ENCODE measurements at places on chromosomes 16 and 17.
A peak's percentile ranks its signal among the peaks of the same experiment; 100 is the strongest.

DNA sequence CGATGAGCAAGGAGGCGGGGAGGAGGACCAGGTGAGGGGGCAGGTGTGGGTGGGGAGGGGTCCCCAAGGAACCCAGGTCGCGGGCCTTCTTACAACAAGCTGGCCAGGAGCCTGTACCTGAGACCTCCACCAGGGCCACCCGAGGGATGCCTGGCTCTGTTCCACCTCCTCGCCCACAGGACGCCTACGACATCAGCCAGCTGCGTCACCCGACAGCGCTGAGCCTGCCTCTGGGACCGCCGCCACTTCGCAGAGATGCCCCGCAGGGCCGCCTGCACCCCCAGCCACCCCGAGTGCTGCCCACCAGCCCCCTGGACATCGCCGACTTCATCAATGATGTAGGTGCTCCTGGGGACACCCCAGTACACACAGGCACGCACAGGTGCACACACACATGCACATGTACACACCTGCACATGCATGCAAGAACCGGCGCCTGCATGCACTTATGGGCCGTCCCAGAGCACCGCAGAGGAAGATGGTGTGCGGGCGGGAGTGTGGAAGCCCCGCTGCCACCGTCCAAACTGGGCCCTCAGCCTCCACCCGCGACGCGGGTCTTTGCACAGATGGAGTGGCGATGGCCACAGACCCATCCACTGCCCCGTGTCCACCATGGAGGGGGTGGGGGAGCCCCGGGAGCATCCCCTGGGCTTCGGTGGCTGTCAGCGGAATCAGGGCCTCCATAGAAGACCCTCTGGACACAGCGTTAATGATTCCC is 6.6 kb downstream of the SLC22A31 start:
- DNase-seq: no peak

GRCh38 chr16:1317479-1318267 is 8.2 kb downstream of the UBE2I start:
- DNase-seq: no peak

DNA sequence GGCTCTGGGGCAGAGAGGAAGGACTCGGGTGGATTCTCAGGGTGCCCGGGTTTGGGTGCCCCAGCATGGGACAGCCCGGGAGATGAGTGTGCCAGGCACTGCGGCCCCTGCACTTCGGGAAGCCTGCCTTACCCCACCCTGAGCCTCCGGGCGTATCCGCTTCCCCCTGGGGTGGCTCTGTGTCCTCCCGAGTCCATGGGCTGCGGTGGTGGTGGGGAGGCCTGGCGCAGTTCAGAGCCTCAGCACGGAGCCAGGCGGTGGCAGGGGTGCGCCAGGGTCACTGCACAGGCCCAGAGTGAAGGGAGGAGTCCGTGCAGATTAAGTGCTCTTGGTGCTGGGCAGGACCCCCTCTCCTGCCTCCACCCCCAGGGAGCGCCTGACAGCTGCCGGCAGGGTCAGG is 20.7 kb downstream of the MYBBP1A start:
- no peak for DNase-seq

DNA sequence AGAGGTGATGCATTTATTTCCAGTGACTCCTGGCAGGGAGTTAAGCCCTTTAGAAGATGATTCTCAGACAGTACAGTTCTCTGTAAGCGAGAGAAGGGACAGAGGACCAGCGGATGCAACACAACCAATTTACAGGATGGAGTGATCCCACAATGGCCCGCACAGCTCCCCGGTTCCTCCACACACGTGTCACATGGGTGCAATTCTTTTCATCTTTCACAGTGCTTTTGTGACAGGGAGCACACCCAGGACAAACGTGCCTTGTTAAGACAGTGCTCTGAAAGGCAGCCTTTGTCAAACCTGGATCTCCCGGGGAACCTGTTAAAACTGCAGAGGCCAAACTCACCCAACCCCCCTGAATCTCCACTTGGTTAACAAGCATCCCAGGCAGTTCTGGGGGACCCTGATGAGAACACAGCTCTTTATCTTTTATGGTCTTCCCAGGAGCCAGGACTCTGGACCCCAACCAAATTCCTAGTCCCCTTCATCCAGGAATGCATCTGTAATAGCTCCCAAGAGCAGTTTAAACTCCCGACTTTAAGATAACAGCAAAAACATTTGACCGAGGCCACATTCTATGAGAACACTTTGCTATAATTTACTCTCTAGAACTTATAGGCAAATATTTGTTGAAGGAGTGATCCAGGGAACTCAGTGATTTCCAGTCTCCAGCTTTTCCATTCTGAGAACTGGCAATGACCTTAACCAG is 134.9 kb upstream of the CDH5 start:
- no peak for DNase-seq

- DNase-seq: no peak
Measured at GRCh38 chr17:74861662-74862107, 2.0 kb upstream of the GRIN2C start.

- no peak for DNase-seq
Measured at GRCh38 chr17:50667259-50668024, 32.8 kb downstream of the ABCC3 start.

DNA sequence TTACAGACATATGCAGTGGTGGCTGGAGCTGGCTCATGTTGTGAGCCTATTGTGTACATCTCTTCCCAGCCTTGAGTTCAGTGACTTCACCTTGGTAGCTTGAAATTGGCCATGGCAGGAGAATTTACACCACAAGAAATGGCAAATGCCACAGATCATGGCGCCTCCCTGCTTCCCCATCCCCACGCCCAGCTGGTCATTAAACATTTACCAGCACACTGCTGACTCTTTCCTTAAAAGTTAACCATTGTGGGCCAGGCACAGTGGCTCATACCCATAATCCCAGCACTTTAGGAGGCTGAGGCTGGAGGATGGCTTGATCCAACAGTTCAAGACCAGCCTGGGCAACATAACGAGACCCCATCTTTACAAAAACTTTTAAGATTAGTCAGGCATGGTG is 22.6 kb upstream of the ITGB4 start:
- no peak for DNase-seq

DNA sequence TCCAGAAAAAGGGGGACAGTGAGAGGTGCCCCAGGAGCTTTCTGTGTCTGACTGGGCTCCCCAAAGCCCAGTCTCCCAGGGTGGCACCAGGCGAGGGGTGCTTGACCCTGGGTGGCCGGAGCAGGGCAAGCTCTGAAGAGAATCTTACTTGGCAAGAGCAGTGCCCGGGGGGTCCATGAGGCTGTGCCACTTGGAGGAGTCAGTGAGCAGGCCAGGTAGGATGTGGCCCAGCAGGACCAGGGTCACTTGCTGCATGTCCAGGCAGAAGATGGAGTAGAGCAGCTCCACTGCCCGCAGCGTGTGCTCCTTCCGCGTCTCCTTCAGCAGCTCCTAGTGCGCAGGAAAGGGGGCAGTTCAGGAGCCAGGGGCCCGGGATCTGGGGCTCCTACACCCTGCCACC is 7.3 kb downstream of the CSF3 start:
- DNase-seq: no peak

GRCh38 chr16:62661435-62661834 is 625.2 kb upstream of the CDH8 start:
- no peak for DNase-seq

GRCh38 chr17:7559320-7560171 is 996 bp downstream of the TNFSF13 start:
- no peak for DNase-seq

GRCh38 chr16:6375465-6376075 is 957.1 kb upstream of the RBFOX1 start:
- DNase-seq: no peak

- no peak for DNase-seq
Measured at GRCh38 chr16:4795828-4796572, 831 bp downstream of the SMIM22 start.

- no peak for DNase-seq
Measured at GRCh38 chr17:1267471-1267943, 2.7 kb upstream of the BHLHA9 start.

DNA sequence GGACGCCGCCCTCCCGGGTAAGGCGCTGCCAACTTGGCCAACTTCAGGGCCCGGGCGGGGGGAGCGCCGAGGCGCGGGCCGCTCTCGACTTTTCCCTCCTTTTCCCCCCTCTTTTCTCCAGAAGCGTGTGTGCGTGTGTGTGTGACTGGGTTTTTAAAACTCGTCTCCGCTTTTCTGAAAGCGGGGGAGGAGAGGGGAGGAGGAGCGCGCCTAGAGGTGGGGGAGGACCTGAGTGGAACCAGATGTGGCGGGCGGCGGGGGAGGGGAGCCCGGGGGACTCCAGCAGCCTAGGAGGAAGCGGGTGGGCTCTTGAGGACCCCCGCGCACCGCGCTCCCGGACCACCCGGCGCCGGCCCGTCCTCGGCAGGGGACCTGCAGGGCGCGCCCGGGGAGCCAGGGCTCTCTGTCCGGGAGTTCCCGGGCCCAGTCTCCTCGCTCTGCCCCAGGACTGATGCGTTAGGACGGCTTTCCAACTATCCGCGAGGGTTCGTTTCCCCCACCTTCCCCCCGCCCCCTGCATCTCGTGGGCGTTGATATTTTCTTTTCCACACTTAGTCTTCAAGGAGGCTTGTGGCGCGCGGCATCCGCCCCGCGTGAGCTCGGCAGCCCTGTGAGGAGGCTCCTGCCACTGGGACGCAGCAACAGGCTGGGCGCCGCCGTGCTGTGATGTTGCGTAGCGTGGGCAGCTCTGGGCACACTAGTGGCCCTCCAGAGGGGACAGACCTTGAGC is 599 bp downstream of the MRC2 start:
- DNase-seq: peak; percentile 58

- DNase-seq: no peak
Measured at GRCh38 chr17:27153005-27153404, 140.9 kb upstream of the WSB1 start.

DNA sequence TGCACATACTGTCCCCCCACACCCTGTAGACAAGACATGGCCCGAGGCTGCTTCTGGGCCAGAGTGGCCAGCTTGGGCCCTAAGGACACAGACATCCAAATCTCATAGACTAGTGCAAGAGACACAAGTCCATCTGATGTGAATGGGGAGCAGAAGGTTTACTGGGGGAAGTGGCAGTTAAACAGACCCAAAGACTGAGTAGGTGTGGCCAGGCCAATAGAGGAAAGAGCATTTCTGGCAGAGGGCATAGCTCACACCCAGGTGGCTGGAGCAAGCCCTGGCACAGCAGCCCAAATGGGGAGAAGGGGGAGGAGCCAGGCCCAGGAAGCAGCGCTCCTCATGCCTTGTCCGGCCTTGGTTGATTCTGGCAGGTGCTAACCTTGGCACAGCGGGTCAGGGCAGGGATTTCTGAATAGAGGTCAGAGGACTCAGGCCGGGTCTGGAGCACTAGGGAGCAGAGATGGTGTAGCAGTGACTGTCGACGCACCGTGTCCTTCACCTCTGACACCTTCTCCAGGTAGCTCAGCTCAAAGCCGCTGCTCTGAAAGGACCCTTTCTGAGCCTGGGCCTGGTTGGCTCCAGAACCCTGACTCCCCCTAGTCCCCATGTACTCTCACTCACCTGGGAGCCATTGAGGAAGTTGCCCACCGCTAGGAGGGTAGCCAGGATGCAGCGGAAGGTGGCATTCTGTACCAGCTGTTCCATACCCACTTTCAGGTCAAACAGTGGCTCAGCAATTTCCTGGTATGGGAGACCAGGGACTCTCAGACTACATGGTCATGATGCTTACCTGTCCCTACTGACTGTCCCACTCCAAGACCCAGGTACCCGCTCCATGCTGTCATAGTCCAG is 4.1 kb downstream of the TMEM208 start:
- DNase-seq: no peak

DNA sequence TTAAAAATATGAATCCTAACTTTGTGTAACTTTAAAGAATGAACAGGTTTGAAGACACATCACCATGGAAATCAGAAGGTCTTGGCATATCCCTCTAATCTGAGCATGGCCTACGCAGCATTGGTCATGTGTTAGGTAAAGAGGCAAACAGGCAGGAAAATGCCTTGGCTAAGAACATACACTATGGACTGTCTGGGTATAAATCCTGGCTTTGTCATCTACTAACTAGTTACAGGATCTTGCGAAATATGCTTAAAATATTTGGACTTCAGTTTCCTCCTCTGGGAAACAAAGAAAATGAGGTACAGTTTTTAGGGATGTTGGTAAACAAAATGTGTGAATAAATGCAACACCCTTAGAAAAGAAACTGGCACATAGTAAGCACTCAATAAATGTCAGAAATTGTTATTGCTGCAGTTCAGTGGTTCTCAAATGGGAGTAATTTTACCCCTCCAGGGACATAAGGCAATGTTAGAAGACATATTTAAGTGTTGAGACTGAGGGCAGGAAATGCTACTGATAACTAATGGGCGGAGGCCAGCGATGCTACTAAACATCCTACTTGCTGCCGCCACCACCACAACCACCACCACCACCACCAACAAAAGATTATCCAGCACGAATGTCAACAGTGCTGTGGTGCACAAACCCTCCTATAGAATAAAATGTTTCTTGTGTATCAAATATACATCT is 770.8 kb upstream of the SOX9 start:
- DNase-seq: no peak

- DNase-seq: no peak
Measured at GRCh38 chr16:73572135-73572828, 524.4 kb upstream of the ZFHX3 start.

DNA sequence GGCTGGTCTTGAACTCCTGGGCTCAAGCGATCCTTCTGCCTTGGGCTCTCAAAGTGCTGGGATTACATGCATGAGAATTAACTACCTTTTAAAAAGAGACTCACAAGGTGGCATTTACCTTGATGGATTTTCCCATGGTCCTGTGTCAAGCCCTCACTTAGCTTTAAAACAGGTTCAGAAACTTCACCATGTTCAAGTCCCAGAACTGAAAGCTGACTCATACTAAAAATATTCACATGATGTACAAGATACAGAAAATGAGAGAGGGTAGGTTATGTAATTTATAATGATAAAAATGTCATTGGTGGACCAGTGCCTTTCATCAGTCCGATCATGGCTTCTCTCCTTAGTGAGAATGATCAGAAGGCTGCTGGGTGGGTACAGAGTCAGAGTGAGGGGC is 4.3 kb upstream of the AKAP1 start:
- no peak for DNase-seq

GRCh38 chr16:17241264-17241835 is 229.4 kb downstream of the XYLT1 start:
- no peak for DNase-seq

- DNase-seq: no peak
Measured at GRCh38 chr17:74082886-74083285, 120.6 kb upstream of the RPL38 start.

GRCh38 chr17:38353086-38353604 is 1.5 kb downstream of the SOCS7 start:
- no peak for DNase-seq
